Bladder microvascular endothelial cell (primary cell): ENCODE measurements at places on chromosomes 3 and 15. TPM values are rescaled to one million over a fixed set of nuclear protein-coding genes. Genes with fewer than 3 reads are reported as not detected.

The FOXB1 gene
- total RNA-seq: not detected in 2 replicates

The DISP2 gene
- under 0.01 and 0.38 TPM in 2 replicates for total RNA-seq

The SPSB4 gene
- total RNA-seq: not detected in 2 replicates

The IGSF11 gene
- total RNA-seq: 0.13 TPM in 1 of 2 replicates, not detected in the other

The ZNF662 gene
- 0.81 and 3.3 TPM in 2 replicates for total RNA-seq

The TRIM71 gene
- under 0.01 TPM in 1 of 2 replicates, not detected in the other for total RNA-seq

The SLC28A1 gene
- total RNA-seq: not detected in 2 replicates

The SLC2A2 gene
- not detected in 2 replicates for total RNA-seq
